ENCODE measurements at places on chromosomes 13 and 19.

DNA sequence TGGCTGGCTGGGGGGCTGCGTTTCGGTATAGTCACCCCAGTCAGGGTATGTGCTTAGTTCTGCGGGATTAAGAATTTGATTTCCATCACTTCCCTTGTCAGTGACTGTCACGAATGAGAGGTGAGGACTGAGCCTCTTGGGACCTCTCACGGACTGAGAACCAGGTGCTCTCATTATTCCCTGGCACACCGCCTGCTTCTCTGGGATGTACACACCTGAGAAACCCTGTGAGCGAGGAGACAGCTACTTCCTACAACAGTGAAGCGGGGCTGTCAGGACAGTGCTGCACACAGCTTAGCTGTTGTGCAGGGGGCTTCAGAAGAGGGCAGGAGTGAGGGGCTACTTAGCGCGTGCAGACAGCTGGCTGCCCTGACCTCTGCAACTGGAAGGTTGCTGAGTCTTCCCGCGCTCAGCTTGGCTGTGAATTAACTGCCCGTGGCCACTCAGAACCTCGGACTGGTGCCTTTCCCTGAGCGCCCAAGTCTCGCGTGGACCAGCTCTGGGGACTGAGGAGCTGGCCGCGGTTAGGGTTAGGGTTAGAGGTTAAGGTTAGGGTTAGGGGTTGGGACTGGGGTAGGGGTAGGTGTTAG is 65.3 kb upstream of the MCF2L start:
- no peak for DNase-seq

- DNase-seq, result no peak
Measured at GRCh38 chr19:55640043-55640576, 692 bp upstream of the ZNF580 start.

GRCh38 chr13:74115133-74115532 is 19.1 kb downstream of the KLF12 start:
- no peak for DNase-seq

DNA sequence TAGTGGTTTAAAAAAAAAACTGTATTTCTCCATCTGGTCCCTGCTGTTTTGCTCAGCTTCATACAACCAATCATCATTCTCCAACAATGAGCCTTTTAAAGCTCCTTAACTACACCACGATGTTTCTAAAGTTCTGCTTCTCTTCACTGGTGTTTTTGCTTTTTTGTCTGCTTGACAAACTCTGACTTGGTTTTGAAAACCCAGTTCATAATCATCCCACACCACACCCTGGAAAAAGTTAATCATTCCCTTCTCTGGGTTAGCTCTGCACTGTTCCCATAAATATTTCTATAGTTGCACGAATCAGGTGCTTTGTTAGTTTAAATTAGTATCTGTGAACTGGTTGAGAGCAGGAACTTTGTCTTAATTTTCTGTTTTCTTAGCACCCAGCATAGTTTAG is 217.1 kb downstream of the ENOX1 start:
- no peak for DNase-seq

DNA sequence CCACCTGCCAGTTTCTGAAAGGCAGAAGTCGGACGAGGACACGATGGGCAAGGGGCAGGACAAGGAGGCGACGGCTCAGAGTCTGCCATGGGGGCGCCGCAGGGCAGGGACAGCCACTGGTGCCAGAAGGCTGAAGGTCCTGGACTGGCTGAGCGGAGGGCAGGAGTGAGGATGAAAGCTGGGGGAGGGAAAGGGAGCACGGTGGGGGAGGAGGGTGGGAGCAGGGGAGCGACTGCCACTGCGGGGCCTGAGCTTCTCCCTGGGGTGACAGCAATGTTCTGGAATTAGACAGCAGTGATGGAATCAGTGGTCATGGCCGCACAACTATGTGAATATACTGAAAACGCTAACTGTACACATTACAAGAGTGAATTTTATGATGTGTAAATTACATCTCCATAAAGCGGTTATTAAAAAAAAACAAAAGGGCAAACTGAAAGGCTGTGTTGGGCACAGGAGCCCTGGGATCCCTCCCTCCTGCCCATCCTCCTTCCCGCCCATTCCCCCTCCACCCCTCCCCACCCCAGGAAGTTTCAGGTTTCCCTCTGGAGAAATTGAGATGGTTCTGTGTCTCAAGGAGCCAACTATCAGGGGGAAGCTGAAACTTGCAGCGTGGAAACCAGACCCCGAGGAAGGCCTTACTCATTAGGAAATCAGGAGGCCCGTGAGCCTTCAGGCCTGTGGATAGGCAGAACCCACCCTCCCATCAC is 15.9 kb downstream of the MLLT1 start:
- DNase-seq, result no peak

DNA sequence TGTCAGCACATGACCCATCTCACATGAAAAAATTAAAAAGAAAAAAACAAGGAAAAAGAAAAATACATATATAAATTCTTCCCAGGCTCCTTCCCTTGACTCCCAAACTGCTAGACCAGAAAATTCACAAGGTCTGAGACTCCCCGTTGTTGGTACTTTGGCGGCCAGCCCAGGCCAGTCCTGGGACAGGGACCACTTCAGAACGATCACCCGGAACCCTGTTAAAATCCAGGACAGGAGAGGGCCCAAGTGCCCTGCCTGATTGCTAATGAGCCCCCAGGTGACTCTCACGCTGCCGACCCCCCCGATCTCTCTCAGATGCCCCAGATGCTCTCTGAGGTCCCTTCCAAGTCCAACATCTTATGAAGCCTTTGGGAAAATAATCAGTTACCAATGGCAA is 107.2 kb downstream of the COL4A2 start:
- DNase-seq, result no peak

GRCh38 chr13:65966991-65967451 is 1263.1 kb downstream of the PCDH9 start:
- DNase-seq, result no peak

DNA sequence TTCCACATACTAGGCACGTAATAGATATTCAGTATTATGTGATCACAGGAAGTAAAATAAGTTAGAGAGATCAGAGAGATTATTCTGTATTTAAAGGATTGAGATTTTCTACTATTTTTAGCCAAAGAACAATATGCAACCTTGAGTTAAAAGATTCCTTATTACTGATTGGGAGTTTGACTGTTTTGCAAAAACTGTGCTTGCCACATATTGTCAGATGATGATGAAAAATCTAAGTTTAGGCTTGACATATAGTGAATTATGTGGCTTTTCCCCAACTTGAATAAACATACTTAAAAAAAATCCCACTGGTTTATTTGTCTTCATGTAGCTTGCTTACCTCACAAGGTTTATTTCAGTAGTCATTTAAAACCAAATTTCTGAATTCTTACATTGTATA is 194.4 kb downstream of the KCNRG start:
- DNase-seq, result no peak

DNA sequence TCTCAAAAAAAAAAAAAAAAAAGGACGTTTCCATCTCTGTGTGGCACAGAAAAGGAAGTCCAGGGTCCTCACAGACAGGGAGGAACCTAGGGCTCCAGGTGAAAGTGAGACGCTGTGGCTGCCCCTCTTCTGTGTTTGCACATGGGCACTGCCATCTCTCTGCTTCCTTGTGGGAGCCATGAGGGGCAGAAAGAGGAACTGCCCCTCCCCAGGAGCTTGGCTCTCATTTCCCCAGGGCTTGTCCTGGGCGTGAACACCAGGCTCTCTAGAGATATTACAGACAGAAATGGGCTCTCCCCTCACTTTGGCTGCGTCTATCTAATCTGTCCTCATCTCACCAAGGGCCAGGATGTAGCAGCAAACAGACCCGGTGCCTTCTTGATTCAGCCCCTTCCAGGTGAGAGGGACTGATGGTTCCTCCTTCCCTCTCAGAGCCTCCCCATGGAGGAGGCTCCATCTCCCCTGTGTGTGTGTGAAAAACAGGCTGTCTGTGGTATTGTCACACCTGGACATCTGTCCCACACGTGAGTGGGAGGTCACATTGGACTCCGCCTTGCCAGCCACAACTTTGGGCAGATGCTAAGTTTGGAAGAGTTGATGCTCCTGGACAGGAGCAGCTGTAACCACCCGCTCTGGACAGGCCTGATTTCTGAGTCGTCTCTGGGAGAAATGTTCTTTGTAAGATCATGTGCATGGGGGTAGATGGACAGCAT is 840 bp upstream of the LILRA4 start:
- DNase-seq, result no peak

DNA sequence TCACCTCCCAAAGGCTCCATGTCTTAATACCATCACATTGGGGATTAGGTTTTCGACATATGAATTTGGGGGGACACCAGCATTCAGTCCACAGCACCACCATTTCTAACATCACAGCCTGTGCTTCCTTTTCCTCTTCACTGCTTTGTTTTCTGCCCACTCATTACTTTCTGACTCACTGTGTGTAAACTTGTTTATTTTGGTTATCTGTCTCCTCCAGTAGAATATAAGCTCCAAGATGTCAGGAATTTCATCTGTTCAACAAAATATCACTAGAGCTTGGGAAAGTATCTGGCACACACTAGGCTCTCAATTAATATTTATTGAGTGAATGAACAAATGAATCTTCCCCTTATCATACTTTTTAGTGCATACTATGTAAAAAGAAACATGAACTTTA is 152.0 kb downstream of the NUFIP1 start:
- DNase-seq, result no peak

DNA sequence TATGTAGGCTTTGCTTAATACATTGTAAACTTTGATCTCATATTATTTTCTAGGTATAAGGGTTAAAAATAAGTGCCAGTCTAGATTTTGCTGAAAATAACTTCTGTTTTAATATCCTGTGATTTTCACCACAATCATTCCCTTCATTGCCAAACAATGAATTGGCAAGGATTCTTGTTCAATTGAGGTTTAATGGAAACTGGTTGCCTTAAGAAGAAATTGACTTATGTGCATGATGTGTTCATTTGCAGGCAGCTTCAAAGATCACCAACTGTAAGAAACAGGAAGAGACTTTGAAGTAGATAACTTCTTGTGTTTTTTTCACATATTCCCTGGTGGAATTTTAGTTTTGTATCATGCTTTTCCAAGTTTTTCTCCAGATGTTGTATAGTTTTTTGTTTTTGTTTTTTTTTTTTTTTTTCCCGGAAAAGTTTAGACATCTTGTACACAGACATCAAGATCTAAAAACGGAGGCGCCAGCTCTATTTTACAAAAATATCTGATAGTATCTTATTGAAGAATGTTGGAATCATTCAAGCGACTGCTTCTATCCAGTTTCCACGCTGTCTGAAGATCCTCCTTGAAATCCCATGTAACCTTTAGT is 108.3 kb downstream of the POSTN start:
- DNase-seq, result no peak

DNA sequence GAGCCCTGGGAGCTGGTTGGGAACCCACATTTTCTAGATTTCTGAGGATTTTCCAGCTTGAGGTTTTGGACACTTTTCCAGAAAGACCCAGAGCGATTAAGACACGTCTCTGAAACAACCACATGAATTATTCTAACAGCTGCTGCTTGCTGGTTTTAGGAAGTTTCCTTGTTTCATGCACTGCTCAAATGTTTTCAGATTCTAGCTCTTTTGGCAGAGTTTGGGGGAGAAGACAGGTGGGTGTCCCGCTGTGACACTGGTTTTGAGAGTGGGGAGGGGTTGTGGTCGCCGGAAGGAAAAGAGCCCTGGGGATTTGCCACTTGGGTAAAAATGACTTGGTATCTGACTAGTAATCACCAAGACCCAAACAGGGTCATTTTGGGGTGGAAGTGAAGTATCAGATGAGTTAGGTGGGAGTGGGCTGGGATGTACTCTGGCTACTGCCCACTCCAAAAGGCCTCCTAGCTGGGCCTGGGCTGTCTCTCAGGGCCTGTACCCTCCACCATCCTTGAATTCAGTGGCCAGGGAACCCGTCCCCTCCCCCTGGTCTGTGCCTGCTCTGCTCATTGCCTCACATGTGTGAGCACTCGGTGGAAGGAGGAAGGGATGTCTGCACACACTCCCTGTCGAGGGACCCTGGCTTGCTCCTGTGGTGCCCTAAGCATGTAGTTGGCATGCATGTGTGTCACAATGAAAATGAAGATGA is 13.2 kb downstream of the GATAD2A start:
- DNase-seq, result no peak

DNA sequence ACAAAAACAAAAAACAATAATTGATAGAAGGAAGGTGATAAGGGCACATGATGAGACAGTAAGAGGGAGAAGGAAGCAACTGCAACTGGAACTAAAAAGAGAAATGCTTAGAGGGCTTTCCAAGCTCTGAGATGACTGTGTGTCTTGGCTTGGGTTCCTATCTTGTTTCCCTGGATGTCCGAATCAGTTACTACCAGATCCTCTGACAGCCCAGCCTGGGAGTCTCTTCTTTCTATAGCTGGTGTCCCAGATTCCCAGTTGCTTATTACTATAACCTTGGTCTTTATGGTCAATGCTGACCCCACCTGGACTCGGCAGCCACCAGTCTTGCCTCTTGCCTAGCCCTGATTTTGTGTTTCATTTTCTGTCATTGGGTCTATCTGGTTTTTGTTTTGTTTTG is 116.4 kb downstream of the RFC3 start:
- no peak for DNase-seq

- DNase-seq, result no peak
Measured at GRCh38 chr19:45865269-45865948, 1.3 kb downstream of the FOXA3 start.

DNA sequence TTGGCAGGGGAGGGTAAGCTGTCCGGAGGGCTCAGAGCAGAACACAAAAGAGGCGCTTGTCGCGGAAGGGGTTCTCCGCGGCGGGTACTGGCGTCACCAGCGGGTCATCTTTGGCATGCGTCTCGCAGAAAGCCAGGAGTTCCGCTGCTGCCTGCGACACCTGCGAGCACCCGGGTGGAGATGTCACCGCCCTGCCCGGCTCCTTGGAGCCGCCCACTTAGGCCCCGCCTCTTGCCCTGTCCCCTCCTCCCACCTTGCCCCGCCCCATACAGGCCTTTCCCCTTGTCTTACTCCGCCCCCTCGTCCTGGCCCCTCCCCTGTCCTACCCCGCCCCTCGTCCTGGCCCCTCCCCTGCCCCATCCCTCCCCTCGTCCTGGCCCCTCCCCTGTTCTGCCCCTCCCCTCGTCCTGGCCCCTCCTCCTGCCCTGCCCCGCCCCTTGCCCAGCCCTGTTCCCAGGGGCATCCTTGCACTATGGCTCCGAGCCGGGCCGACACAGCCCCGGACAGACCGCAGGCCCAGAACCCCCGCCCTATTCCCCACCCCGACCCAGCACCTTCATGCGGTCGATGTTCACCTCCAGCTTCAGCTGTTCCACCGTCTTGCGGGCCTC is 1.9 kb downstream of the GNG8 start:
- peak; percentile 8 for DNase-seq

GRCh38 chr19:2476451-2477140 is 669 bp downstream of the GADD45B start:
- peak; percentile 55 for DNase-seq

DNA sequence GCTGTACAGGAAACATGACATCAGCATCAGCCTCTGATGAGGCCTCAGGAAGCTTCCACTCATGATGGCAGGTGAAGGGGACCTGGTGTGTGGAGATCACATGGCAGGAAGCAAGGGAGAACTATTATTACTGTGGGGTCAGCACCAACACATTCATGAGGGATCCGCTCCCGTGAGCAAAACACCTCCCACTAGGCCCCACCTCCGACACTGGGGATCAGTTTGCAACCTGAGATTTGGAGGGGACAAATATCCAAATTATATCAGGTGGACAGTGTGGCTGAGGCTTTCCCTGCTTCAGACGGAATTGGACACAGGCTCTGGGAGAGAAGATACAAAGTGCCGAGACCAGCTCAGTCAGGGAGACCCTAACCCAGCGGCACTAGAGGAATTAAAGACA is 5.7 kb upstream of the ZNF792 start:
- no peak for DNase-seq
